ENCODE measurements at places on chromosomes 12 and 14. TPM values are rescaled to one million over a fixed set of nuclear protein-coding genes. Genes with fewer than 3 reads are reported as not detected.

GRCh38 chr12:55982319-55982936 is 8.6 kb downstream of the RAB5B start:
- no peak for DNase-seq
- no peak overlapping the region for H3K27ac ChIP-seq
- no peaks in the 10 kb centered on the region for H3K4me1 ChIP-seq
- peaks cover 12% of the 10 kb centered on the region for H3K36me3 ChIP-seq
- H3K4me3 ChIP-seq = no peak overlapping the region

DNA sequence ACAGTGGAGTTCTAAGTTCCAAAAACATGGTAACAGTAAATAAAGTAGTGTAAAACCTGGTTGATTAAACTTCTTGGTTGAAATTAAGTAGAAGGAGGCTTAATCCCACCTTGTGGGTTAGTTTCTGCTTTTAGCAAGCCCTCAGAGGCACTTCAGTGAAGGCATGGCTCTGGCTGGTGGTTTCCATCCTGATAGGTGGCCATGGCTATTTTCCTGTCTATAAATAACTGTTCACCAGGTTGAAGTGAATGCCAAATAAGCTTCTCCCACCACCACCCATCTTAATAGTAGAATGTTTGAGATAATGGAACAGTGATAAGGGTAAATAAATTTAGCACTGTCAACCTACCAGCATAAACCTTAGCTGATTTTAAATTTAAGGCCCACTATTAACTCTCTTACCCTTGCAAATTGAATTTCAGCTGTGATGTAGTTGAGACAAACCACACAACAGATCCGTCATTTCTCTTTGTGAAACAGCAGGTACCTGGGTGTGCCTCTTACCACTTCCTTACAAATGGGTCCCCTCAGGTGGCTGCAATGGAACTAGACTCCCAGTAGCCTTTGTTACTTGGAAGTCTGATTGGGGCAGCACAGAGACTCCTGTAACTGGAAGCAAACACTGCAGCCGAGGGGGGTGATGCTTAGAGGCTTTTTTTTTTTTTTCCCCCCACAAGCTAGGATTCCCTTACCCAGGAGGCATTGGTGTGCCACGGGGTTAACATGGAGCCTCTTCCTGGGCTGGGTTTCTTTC is 41.4 kb downstream of the DAAM1 start:
- no peaks in the 10 kb centered on the region for H3K36me3 ChIP-seq
- H3K4me1 ChIP-seq = no peaks in the 10 kb centered on the region
- no peak overlapping the region for H3K27ac ChIP-seq
- DNase-seq = no peak
- no peaks in the 10 kb centered on the region for H3K27me3 ChIP-seq

The HCAR1 gene
- 0.27 TPM for polyA plus RNA-seq

The BIN2 gene
- polyA plus RNA-seq = 5.4 TPM
